Stimulated activated CD4-positive, alpha-beta T cell treated with anti-CD3 and anti-CD28 coated beads, Interleukin-1b, Interleukin-23, amount 100 ng/mL, for 4 hours (primary cell): ENCODE measurements at places on chromosomes 1 and 21.

DNA sequence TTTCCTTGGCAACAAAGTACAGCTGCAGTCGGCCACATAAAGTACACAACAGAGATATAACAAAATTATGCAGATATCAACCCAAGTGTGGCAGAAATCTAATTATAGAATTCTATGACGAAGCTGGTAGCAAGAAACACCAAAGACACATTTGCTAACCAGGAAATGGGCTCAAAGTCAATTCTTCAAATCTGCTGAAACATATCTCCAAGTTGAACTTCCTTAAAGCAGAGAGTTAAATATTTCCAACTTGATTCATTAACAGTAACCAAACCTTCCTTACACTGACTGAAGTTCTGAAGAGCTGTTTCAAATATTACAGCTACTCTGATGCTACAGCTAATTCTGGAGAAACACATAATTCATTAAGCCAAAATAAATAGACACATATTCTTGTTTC lies 67.6 kb upstream of the SDC3 start:
- no peak for DNase-seq

DNA sequence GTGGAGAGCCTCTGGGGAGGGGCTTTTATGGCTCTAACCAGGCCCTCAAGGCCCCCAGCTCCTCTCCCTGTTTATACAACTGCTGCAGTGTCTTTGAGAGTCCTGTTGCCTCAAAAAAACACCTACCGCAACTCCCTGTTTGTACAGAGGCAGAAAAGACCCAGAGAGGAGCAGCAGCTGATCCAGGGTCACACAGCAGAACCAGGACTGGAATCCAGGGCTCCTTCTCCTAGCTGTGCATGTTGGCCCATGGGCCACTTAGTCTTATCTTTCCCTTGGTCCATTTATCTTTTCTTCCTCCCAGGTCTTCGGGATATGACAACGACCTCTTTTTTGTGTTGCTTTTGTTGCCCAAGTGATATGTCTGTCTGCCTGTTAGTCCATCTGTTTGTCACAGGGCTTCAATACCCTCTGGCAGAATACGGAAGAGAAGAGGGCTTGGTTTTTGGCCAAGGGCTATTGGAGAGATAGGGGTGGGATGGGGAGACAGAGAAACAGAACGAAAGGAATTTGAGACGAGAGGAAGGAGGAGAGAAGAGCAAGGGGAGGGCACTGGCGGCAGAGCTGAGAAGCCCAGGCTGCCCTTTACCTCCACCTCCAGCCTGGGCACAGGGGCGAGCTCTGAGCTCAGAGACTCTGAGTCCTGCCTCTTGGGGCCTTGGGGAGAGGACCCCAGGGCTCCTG lies 33.5 kb upstream of the WASF2 start:
- no peak for DNase-seq

- no peak for DNase-seq
These were observed 61.5 kb upstream of the F3 start for GRCh38 chr1:94602802-94603625.

GRCh38 chr21:25759573-25759972 lies 24.8 kb downstream of the GABPA start:
- no peak for DNase-seq

GRCh38 chr1:1941868-1942752 lies 23.0 kb upstream of the TMEM52 start:
- no peak for DNase-seq

- DNase-seq: no peak
These were observed 75.0 kb upstream of the EXO1 start for GRCh38 chr1:241772932-241773500.

DNA sequence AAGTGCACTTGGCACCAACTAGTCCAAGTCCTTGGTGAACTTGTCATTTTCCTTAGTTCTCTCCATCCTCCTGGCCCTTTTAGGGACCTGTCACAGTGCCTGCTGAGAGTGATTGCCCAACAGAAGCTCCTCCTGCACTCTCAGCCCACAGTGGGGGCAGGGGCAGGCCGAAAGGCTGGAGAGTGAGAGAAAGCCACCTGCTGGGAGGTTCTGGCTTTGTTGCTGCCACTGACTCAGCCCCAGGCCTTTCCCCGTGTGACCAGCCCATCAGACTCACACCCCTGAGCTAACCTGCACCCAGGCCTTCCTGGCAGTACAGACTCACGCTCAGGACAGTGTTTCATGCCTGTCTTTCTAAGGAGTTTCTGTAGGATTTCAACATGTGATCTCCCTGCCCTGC lies 17.1 kb upstream of the PROK1 start:
- DNase-seq: no peak

- no peak for DNase-seq
These were observed 607.3 kb downstream of the NCAM2 start for GRCh38 chr21:21605521-21605920.

GRCh38 chr1:29243023-29243870 lies 6.9 kb downstream of the PTPRU start:
- no peak for DNase-seq

DNA sequence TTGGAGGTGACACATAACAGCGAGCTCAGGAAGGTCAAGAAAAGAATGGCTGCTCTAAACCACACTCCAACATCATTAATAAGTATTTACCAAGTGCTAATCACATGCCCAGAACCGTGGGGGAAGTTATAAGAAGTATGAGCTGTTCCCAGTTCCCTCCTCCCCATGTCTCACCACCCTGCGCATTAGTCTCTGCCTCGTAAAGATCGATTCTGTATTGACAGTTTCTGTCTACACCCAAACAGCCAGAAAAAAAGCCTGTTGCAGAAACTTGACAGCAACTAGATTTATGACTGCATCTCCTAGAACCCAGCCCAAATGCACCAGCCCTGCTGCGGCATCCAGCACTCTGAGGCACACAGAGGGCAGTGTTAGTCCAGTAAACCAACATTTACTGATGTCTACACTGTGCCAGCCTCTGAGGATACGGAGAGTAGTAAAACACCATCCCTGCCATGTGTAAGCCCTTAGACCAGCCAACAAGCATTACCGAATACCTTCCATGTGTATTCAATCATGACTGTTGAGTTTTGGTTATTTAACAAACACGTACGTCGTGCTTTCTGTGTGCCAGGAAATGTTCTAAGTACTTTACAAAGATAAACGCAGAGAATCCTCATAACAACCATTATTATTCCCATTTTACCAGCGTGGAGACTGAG lies 63.6 kb upstream of the ZBTB40 start:
- DNase-seq: no peak

DNA sequence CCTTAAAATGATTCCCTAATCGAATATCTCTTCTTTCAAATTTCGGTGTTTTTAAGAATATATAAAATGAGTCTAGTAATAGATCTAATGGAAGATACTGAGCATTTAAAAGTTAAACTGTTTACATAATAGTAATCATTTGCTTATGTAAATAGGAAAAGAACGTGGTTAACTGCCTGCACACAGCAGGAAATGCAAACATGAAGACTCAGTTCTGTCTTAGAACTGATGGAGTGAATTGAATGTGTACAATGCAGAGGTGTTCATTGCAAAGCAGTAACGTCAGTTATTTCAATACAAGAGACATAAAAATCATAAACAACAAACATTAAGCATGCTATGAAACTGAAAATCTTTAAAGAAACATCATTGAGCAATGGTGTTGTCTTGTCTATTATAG lies 359.4 kb upstream of the ADAMTS5 start:
- no peak for DNase-seq

DNA sequence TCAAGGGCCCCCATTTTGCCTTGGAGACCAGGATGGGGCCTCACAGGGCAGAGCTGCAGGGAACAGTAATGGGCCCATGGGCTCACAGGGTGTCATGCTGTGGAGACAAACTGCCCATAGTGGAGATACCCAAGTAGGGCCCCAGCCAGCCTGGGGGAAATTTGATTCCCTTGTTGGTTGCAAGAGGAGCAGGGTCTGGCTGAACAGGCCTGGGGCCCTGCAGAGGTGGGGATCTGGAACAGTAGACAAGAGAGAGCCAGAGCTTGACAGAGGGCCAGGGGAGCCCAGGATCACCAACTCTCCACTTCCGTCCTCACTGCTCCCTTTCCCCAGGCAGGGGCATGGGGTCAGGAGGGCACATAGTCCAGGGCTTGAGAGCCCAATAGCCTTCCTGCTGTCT lies 8.7 kb downstream of the S100B start:
- no peak for DNase-seq

- DNase-seq: no peak
These were observed 2.6 kb upstream of the HES5 start for GRCh38 chr1:2532485-2533160.

GRCh38 chr1:227945891-227946623 lies 1.7 kb downstream of the WNT9A start:
- DNase-seq: no peak

- DNase-seq: no peak
These were observed 51.3 kb downstream of the HLCS start for GRCh38 chr21:36915014-36915695.

- DNase-seq: no peak
These were observed 378.3 kb downstream of the PBX1 start for GRCh38 chr1:164937291-164937690.
